ENCODE measurements at places on chromosomes 2 and 18.

GRCh38 chr2:170375192-170375591, 197.2 kb downstream of the MYO3B start:
- DNase-seq = no peak

- no peak for DNase-seq
Observed at GRCh38 chr18:73118121-73118816, 250.5 kb upstream of the NETO1 start.

- DNase-seq = peak; percentile 14
Observed at GRCh38 chr18:51196118-51196810, 1.2 kb downstream of the MEX3C start.

DNA sequence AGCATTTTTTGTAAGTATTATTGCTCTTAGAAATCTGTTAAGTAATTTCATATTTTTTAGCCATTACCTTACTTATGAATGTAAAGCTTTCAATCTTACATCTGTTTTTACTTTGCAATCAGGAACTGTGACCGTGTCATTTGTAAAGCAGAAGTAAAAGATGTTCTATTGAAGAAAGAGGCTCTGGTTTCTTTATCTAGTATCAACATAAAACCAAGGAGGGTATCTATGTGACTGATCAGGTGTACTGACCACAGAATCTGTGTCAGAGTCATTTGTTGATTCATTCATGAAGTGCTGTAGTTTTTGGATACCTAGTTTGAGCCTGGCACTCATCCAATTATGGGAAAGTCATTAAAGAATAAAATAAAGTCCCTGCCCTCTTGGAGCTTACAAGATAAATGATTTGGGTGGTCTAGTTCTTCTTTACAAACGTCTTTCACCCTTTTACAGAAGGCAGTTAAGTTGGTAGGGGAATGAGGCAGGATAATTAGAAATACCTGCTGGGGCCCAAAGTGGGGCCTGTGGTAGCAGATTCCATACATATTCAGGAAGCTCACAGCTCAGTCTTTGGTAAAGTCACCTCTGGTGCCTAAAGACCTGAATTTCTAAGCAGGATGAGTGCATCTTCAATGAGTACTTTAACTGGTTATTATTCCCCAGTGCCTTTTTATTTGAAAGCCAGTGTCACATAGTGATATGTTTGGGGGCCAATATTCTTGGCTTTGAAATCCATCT, 260.6 kb upstream of the NT5C1B start:
- no peak for DNase-seq

GRCh38 chr2:227082286-227082685, 81.7 kb downstream of the COL4A4 start:
- no peak for DNase-seq

GRCh38 chr18:69996417-69996816, 48.7 kb upstream of the CD226 start:
- no peak for DNase-seq

Data from brain microvascular endothelial cell (primary cell).